ENCODE measurements at places on chromosomes 5 and 9.
A peak's percentile ranks its signal among the peaks of the same experiment; 100 is the strongest.

DNA sequence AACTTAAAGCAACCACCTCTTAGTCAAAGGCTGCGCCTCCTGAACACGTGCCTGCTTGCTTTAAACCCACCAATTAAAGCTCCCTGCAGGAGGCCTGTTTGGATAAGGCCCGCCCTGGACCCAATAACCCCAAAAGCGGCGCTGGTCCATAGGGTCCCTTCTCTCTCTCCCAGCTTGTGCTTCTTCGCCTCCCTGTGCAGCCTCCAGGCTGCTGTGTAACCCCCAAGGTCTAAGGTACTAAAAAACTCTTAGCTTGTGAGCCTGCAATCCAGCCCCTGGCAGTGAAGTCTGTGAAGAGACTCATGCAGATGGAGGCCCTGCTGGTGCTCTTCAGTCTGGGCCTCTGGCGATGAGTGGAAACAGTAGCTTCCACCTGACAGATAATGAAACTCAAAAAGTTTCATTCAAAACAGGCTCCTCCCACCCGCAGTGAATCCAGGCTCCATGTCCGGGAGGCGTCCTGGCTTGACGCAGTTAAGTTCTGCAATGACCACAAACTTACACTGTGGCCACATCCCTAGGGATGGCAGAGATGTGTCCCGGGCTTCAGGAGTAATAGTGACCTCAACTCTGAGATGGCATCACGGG lies 97.3 kb downstream of the PRRT1B start:
- H3K4me1 ChIP-seq, result peaks cover 55% of the 10 kb centered on the region
- DNase-seq, result peak; percentile 51
- no peaks in the 10 kb centered on the region for H3K27me3 ChIP-seq
- H3K27ac ChIP-seq, result peak overlapping the region; percentile 85
- peak overlapping the region; percentile 39 for H3K4me3 ChIP-seq

DNA sequence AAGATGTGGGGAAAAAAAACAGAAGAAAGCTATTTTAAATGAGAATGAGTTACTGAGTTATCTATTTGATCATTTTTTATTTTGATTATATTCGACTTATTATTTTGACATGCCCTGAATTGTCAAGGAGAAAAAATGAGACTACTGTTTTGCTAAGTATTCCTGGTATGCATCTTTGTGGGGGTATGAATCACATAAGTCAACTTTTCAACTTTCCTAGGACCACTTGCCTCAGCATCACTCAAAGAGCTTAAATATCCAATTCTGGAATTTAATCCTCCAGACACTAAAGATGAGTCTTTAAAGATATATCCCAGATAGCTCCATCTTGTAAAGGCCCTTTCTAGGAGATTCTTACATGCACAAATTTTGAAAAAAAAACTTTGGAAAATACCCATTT lies 17.4 kb upstream of the SPDL1 start:
- no peak for DNase-seq
- H3K27ac ChIP-seq, result no peak overlapping the region
- no peaks in the 10 kb centered on the region for H3K4me1 ChIP-seq
- H3K36me3 ChIP-seq, result no peaks in the 10 kb centered on the region
- H3K27me3 ChIP-seq, result peaks cover 33% of the 10 kb centered on the region
- no peak overlapping the region for H3K4me3 ChIP-seq

GRCh38 chr5:56301069-56301468 lies 67.9 kb upstream of the ANKRD55 start:
- no peak overlapping the region for H3K27ac ChIP-seq
- no peaks in the 10 kb centered on the region for H3K27me3 ChIP-seq
- DNase-seq, result no peak

DNA sequence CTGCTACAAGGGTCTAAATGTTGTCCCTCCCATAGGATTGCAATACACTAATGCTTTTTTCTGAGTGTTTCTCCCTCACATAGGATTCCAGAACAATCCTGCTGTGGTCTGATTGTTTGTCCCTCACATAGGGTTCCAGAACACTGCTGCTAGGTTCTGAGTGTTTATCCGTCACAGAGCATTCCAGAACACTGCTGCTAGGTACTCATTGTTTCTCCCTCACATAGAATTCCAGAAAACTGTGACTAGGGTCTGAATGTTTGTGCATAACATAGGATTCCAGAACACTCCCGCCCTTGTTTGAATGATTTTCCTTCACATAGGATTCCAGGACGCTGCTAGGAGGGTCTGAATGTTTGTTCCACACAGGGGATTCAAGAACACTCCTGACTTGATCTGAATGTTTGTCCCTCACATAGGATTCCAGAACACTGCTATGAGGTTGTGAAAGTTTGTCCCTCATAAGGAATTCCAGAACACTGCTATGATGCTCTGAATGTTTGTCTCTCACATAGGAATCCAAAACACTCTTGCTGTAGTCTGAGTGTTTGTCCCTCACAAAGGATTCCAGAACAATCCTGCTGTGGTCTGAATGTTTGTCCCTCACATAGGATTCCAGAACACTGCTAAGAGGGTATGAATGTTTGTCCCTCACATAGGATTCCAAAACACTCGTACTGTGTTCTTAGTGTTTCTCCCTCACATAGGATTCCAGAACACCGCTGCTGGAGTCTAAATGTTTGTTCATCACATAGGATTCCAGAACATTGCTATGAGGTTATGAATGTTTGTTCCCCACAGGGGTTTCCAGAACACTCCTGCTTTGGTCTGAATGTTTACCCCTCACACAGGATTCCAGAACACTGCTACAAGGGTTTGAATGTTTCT lies 213.5 kb downstream of the FOXD4L6 start:
- H3K27me3 ChIP-seq, result no peaks in the 10 kb centered on the region
- no peak for DNase-seq
- H3K36me3 ChIP-seq, result peaks cover 18% of the 10 kb centered on the region
- no peaks in the 10 kb centered on the region for H3K4me1 ChIP-seq

GRCh38 chr9:112233769-112234168 lies 58.7 kb upstream of the SUSD1 start:
- H3K4me1 ChIP-seq, result no peaks in the 10 kb centered on the region
- H3K27ac ChIP-seq, result no peak overlapping the region
- DNase-seq, result no peak
- no peaks in the 10 kb centered on the region for H3K27me3 ChIP-seq

DNA sequence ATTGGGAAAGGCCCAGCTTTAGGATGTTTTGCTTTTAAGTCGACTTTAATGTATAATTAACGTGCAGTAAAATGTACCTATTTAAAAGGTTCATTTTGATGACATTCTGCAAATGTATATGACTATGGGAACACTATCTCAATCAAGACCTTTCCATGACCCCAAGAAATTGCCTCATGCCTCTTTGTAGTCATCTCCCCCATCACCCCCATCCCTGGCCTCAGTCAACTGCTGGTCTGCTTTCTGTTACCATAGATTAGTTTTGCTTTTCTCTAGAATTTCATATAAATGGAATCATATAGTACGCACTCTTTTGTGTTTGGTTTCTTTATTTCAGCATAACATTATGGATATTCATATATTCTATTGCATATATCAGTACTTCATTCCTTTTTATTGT lies 80.7 kb upstream of the C9orf72 start:
- no peak for DNase-seq
- no peak overlapping the region for H3K27ac ChIP-seq
- peaks cover 4% of the 10 kb centered on the region for H3K27me3 ChIP-seq
- H3K4me3 ChIP-seq, result no peak overlapping the region
- H3K4me1 ChIP-seq, result no peaks in the 10 kb centered on the region

DNA sequence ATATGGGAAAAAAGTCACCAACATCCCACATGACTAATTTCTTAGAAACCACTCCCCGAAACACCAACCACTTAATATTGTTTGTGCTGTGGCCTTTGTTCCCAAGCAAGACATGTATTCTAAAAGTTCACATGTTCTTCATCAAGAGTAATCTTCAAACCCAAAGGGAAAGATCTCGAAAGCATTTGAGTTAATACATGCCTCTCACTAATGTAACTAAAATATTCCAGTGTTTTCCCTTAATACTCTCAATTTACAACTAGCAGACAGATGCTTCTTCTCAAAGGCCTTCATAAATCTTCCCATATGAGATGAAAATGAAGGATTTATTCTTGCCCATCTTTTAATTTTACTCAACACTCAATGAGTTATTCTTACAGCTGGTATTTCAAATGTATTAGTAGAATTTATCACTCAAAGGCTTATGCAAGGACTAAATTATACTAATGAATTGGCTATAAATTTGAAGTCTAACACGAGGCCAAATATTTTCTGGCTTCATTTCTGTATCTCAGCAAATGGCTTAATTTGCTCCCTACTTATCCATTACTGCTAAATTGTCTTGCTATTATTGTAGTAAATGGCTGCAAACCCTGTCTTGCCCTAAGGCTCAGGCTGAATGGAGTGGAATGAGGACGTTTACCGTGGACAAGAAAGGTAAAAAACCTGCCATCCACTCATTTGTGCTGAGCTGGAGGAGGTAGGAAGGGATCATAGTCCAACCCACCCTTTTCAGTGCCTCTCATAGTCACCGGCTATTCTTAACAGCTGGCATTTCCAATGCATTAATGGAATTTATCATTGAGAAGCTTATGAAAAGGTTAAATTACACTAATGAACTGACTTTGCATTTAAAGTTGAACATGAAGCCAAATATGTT lies 474.4 kb downstream of the RASEF start:
- no peaks in the 10 kb centered on the region for H3K4me1 ChIP-seq
- H3K36me3 ChIP-seq, result no peaks in the 10 kb centered on the region
- H3K27ac ChIP-seq, result no peak overlapping the region

DNA sequence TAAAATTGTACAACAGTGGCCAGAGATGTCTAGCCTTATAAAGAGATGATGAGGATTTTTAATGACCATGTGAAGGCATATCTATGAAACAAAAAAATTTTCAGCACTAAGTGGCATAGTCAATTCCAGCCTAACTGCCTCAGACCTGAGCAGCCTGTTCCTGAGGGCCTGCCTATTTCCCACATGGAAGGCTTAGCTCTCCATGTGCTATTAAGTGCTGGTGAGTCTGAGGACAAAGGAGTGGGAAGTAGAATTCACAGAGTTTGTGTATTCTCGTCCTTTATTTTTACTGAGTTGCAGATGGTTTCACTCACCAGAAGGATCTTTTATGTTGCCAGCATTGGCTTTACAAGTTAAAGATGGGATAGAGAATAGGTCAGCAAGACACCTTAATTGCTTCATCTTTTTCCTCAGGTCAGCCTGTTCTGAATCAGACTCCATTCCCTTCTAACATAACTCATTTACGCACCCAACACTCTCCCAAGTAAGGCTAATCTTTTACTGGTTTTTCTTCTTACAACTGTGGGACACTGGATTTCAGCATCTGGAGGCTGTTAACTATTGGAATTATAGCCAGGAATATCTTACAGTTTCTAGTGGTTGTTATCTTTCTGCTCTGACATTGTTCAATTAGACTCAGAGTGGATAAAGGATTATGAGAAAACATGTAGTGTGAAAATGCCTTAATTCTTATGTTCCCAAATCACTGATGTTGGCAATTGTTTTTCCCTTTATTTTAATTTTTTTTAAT lies 76.8 kb downstream of the ISOC1 start:
- no peak for DNase-seq
- H3K4me1 ChIP-seq, result no peaks in the 10 kb centered on the region
- H3K27me3 ChIP-seq, result no peaks in the 10 kb centered on the region
- no peak overlapping the region for H3K27ac ChIP-seq
- H3K4me3 ChIP-seq, result no peak overlapping the region
- H3K36me3 ChIP-seq, result no peaks in the 10 kb centered on the region

DNA sequence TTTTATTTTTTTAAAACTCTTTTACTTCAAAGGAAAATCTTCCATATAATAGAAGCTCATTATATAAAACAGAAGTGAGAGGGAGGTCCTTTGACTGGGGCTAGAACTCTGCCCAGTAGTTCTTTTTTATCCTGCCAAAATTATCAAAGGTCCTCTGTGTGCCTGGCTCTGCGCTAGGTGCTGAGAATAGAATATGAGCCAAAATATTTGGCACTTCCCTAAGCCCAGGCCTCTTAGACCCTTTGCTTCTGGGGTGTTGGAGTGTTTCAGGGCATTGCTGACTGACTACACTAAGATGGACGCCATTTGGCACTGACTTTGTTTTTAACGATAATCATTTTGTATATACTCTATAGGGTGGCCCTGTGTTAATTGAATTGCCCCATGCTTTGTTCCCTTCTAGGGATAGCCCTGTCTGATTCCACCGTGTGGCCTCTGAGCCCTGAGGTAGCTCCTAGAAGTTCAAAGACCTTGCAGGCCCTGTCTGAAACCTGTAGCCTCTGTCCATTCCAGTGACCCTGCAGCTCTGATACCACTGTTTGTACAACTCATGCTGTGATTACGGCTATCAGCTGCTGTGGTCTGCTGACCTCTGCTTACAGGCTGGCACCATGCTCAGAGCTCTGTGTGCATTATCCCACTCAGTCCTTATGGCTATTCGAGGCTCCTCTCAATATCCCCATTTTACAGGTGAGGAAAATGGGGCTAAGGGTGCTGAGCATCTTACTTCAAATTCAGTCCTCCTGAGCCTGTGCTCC lies 84.3 kb upstream of the SHB start:
- H3K27me3 ChIP-seq, result peaks cover 9% of the 10 kb centered on the region
- no peak overlapping the region for H3K27ac ChIP-seq
- no peak overlapping the region for H3K4me3 ChIP-seq

DNA sequence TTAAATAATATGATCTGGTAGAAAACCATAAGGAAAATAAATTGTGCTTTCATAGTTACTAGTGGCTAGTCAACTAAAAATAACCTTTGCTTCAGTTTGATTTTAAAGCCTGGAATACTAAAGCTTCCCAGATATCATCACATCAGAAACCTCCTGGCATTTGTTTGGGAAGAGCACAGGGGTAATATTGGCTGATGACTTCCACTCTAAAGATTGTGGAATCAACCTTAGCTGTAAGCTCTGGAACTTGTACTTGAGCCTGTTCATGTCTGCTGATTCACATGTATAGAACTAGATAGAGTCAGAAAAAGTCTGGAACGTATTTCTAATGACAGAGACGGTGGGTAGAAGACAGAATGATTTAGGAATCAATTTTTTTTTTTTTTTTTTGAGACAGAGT lies 345.0 kb downstream of the CWC27 start:
- no peak for DNase-seq
- no peak overlapping the region for H3K27ac ChIP-seq
- no peaks in the 10 kb centered on the region for H3K27me3 ChIP-seq
- peaks cover 3% of the 10 kb centered on the region for H3K36me3 ChIP-seq
- no peak overlapping the region for H3K4me3 ChIP-seq

DNA sequence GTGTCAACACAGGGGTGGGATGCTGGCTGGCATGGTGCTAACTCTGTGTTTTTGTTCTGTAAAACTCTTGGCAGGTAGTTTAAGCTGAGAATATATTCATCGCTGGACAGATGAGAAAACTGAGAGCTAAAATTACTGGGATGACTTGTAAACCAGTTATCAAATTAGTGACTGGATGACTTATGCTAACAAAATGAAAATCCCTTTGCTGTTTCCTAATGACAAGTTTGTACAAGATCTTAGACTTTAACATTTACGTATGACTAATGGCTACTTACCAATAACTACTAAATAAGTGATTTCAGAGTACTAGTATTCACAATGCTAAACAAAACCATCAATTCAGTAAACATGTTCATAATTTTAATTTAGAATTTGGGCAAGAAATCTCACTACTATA lies 854.8 kb upstream of the ARRDC3 start:
- no peaks in the 10 kb centered on the region for H3K36me3 ChIP-seq
- H3K27ac ChIP-seq, result no peak overlapping the region
- no peaks in the 10 kb centered on the region for H3K4me1 ChIP-seq
- no peak overlapping the region for H3K4me3 ChIP-seq
